ENCODE measurements at places on chromosomes 7 and 10.

DNA sequence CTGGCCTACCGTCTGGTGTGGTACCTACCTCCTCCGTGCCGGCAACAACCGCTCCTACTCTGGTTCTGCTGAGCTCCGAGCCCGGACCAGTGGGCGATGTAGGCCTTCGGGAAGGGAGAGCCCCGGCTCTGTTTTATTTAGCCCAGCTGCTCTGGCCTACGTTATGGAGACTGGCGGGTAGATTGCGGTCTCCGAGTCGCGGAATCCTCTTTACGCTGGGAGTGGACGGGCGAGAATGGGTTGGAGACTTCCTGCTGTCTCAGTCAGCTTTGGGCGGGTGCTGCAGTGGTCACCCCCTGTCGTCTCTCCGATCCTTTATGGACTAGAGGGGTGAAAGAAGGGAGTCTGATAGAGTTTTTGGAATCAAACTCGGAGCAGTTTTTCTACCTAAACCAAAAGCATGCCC is 406 bp downstream of the CBLL1 start:
- DNase-seq: no peak

DNA sequence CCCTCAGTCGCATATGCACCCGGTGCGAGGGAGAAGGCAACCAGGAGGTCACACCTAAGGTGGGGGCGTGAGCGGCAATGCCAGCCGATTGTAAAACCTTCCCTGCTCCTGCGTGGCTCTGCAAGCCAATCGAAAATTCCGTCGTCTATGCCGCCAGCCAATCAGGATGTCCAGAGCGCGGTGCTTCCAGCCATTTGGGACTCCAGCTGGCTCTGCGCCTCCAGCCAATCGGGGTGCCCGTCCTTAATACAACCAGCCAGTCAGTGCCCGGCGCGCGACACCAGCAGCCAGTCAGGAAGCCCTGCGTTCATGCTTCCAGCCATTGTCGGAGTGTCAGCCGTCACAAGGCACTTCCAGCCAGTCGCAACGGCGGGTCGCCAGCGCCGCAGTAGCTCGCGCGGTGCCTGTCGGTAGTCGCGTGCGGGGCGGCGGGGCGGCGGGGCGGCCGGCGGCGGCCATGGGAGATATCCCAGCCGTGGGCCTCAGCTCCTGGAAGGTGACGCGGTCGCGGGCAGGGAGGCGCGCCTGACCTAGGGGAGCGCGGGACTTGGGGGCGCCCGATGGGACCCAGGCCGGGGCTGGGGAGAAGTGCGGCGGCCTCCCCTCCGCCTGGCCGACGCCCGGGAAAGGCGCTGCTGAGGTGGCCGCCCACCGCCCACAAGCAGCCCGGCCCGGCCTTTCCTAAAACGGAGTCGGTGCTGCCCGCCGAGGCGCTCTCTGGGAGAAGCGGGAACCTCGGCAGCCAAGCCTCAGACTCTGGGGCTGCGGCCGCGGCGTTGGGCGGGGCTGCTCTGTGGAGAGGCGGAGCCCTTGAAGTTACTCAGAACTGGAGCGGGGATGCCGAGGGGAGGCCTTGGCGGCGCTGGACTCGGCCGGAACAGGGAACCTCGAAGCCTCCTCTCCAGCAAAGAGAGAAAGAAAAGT is at the start of gene AKR1E2:
Gene AKR1E2 (plus strand): TSS at position 340 of the 924 bp plus-strand sequence. CDS start 118 bp downstream, at position 458.
- peak; percentile 91 for DNase-seq

GRCh38 chr10:102234888-102235597 is 6.3 kb downstream of the PITX3 start:
- DNase-seq: no peak

- DNase-seq: no peak
Measured at GRCh38 chr10:122553341-122553740, 7.2 kb upstream of the DMBT1 start.

GRCh38 chr10:88209837-88210561 is 346.6 kb downstream of the PTEN start:
- DNase-seq: no peak

DNA sequence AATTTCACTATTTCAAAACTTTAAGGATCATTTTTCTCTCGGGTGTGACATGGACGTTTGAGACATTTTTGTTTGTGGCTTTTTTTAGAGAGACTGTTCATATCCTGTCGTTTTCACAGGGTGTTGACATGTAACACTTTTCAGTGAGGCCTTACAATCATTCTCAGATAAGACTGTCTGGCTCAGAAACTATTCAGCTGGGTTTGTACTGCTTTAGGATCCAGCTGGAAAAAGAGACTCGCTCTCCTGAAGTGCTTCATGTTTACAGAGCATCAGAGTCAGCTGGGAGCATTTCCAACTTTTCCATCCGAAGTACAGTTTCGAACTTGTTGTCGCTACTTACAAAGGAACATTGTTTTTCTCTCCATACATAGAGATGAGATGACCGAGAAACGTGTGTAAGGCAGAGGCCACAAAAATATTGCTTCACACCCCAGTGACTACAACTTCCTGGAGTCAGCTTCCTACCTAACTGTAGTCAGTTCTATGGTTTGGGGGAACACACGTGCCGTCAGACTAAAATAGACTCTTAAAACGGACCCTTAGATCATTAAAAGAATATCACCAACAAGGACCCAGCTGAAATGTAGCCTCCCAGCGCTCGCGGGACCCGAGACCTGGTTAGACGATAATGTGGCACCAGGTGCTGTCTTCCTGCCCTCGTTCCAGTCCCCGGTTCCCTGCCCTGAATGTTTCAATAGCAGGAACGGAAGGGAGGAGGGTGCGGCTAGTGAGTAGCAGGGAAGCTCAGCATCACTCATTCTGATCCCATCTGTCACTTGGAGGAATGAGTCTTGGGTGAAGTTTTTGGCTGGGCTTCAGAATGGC is 78.0 kb downstream of the MKI67 start:
- no peak for DNase-seq

- no peak for DNase-seq
Measured at GRCh38 chr10:35236739-35237138, 99.6 kb upstream of the CCNY start.

DNA sequence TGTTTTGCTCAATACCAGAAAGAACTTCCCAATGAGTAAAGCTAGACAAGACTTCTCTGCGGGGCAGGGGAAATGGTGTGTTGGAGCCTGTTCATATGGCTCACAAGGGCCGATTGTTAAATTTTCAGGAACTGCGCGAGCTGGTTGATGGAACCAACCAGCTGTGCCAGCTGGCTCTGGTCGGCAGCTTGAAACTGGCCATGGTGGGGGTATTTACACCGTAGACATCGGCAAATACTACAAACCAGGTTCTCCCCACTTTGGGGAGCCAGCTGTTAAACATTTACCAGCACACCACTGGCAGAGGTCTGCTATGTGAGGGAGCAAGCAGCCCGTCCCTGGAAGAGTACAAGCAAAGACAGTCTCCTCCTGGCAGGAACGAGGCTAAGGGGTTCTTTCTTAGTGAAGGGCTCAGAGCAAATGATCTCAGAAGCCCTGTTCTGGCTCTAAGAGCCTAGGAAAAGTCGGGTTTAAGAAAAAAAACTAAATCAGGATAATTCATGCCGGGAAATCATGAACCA is 8.8 kb upstream of the ZMIZ1 start:
- peak; percentile 67 for DNase-seq

- DNase-seq: no peak
Measured at GRCh38 chr10:68348265-68348741, 15.6 kb upstream of the PBLD start.

DNA sequence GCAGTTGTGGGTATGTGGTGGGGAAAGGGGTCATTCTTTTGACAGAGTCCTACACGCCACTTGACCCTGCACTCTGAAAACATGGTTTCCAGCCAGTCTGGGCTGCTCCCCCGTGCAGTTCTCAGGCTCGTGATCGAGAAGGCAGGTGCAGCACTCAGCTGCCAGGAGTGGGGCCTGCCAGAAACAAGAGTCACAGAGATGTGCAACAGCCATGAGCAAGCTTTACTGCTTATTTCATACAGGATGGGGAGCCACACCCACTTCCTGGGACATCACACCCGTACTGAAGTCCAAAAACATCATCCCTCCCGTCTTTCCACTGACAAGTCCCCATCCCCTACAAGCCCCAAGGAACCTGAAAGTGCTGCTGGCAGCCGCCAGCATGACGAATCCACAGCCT is 9.3 kb downstream of the ATG9B start:
- no peak for DNase-seq

DNA sequence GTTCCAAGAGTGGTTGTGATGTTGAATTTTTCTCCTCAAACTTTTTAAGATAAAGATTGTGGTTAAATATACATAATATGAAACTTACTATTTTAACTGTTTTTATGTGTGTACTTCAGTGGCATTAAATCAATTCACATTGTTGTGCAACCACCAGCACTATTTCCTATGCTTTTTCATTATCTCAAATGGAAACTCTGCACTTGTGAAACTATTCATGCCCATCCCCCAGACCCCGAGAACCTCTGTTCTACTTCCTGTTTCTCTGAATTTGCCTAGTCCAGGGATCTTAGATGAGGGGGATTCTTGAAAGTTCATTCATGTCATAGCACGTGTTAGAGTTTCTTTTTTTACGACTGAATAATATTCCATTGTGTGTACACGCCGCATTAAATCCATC is 67.0 kb downstream of the WDR37 start:
- no peak for DNase-seq

DNA sequence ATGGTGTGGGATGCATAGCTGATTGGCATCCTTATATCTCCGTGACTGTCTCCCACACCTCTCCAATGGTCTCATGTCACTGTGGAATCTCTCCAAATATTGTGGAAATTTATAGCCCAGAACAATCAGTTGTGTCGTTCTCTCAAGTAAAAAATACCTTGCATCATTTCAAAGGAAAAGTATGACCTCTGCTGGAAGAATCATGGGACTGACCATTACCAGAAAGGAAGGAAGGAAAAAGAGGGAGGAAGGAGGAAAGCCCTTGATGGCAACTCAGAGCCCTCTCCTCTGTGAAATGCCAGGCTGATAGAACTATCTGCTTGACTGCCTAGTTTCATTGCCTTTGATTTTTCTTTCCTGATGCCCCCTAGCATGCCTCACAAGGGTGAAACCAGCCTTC is 76.3 kb downstream of the FOXI2 start:
- DNase-seq: no peak

GRCh38 chr7:141702047-141702567 is at the start of gene DENND11:
DENND11 (minus strand) TSS chr7:141702166; CDS start chr7:141702153, 13 bp downstream.
- DNase-seq: peak; percentile 80

- DNase-seq: no peak
Measured at GRCh38 chr7:127791446-127792189, 139.6 kb downstream of the SND1 start.

DNA sequence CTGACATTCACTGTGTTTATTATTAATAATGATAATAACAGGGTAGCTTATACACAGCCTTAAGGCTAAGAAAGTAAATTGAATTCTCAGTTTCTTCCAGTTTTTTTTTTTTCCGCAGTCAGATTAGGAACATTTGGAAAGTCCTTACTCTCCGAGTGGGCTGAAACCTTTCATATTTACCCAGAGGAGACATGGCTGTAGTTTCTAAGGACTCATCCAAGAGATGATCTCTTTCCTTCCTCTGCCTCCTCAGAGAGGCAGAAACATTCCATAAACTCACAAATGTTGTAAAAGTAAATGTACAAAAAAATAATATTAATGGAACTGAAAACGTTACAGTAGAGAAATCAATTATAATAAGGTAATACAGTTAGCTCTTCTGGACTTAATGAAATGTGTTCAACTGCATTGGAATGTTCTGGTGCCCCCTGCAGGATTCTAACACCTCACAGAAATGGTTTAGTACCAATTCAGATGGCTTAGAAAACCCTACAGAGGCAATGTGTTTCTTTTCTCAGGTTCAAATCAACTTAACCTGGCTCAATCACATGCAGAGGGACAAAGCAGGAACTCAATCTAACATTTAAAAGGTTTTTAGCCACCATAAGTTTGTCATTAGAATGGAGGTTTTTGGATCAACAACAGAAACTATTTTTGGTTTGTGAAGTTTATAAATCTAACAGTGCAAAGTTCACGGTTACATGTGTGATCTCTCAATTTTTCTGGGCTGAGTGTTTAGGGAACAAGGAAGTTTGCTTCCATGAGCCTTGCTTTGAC is 71.7 kb downstream of the ICA1 start:
- no peak for DNase-seq

GRCh38 chr10:68099736-68100135 is 9.6 kb upstream of the MYPN start:
- DNase-seq: no peak

GRCh38 chr7:27097686-27098577 is 2.1 kb upstream of the HOXA1 start:
- DNase-seq: no peak

GRCh38 chr7:28733035-28733434 is 225.1 kb downstream of the TRIL start:
- no peak for DNase-seq

DNA sequence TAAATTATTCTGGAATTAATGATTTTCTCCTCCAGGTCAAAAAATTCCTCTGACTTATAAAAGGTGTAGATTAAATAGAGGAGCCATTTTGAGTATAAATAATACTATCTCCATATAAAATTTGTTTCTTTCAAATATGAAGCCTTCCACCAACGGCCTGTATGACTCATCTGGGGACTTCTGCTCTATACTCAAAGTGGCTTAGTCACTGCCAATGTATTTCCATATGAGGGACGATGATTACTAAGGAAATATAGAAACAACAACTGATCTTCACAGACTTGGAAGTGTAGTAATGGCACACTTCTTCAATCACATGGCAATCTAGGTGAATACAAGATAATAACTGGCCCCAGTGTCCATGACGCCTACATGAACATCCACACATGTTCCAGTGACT is 335.6 kb upstream of the HGF start:
- DNase-seq: no peak

GRCh38 chr7:95684505-95684904 is 87.8 kb upstream of the DYNC1I1 start:
- DNase-seq: no peak

GRCh38 chr10:90130321-90131086 is 429.1 kb downstream of the KIF20B start:
- DNase-seq: no peak

- no peak for DNase-seq
Measured at GRCh38 chr10:69885379-69886013, 83.8 kb downstream of the COL13A1 start.

GRCh38 chr10:111037858-111038257 is 39.0 kb upstream of the ADRA2A start:
- DNase-seq: no peak

- no peak for DNase-seq
Measured at GRCh38 chr10:7042000-7042399, 368.8 kb downstream of the SFMBT2 start.

DNA sequence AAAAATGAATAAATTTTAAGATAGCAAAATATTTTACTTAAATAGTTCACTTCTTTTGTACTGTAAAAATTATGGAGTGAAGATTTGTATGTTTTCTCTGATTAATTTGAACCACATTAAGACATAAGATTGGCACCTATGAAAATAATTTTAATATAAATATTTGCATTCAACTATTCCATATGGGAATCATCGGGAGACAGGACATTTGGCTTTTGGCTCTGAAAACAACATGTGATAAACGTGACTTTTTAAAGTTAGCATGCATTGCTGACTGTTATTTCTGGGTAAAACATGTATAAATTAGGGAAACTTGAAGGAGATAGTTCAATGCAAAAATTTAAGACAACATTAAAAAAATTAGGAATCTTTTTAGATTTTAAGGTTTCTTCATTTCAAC is 117.2 kb downstream of the SEMA3E start:
- no peak for DNase-seq

GRCh38 chr10:11242443-11243387 is 225.0 kb downstream of the CELF2 start:
- no peak for DNase-seq
